ENCODE measurements at places on chromosomes 13 and 19. TPM values are rescaled to one million over a fixed set of nuclear protein-coding genes. Genes with fewer than 3 reads are reported as not detected.

The QPCTL gene
- 21.0 TPM for total RNA-seq

The ONECUT3 gene
- not detected for total RNA-seq

The FCGBP gene
- total RNA-seq = 4.6 TPM

The ICAM4 gene
- total RNA-seq = 0.66 TPM

The ETHE1 gene
- total RNA-seq = 88.0 TPM

The TBXA2R gene
- total RNA-seq = 1.8 TPM

The ACER1 gene
- total RNA-seq = not detected

The BCL2L12 gene
- 93.4 TPM for total RNA-seq

The AKT2 gene
- 171 TPM for total RNA-seq

The CGB1 gene
- not detected for total RNA-seq

DNA sequence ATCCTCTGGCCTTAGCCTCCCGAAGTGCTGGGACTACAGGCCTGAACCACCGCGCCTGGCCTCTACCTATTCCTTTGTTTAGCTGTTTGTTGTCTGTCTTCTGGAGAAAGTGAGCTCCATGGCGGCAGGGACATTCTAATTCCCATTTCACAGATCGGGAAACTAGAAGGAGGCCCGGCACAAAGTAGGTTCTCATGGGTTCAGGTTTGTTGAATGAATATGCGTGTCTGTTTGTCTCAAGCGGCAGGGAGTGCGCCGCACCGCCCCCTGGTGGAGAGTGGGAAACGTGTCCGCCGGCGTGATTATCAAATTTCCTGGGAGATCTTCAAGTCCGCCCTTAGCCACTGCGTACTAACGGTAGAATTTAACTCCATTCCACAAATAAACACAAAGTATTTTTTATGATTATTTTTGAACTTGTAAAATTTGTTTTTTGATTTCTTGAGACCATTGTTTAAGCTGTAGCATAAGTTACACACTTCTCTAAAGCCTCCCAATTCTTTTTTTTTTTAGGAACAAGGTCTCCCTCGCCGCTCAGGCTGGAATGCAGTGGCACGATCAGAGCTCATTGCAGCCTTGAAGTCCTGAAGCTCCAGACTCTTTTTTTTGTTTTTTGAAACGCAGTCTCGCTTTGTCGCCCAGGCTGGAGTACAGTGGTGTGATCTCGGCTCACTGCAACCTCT, 8.9 kb upstream of the CCDC9 start:
- peak; percentile 93 for DNase-seq

DNA sequence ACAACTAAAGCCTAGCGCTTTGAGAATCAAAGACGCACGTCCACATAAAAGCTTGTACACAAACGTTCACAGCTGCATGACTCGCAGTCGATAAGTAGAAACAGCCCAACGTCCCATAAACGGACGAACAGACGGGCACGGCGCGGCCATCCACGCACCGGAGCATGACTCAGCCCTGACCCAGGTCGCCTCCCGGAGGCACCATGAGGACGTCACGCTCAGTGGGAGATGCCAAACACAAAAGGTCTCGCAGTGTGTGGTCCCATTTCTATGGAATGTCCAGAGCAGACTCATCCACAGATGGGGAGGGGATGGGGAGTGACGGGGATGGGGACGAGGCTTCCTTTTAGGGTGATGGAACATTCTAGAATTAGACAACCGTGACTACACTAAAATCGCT, 9.4 kb downstream of the POLRMT start:
- no peak for DNase-seq

DNA sequence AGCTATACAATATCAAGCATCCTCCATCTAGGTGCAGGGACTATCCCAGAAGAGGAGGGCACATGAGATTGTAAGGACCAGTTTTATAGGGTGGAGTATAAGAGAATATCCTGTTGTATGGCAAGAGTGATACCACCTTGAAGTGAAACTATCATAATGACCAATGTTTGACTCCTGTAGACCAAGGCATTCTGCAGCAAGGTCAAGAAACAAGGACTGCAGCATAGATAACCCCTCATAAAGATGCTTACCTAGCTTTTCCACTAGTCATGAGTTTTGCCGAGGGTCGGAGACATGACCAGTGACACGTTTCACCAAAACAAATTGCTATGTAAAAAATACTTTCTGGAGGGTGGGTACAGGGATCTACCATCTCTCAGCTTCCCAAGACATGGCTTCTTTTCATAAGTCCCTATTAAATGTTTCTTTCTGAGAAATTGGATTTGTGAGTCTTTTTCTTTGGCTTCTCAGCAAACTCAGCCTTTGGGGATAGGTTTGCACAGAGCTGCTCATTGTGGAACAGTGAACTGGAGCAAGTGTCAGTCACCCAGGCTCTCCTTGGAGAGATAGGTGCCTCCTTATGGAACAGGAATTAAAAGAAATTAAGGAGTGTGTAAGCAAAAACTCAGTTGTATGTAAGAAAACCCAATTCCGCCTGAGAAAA, 28.2 kb upstream of the CYSLTR2 start:
- DNase-seq = no peak

DNA sequence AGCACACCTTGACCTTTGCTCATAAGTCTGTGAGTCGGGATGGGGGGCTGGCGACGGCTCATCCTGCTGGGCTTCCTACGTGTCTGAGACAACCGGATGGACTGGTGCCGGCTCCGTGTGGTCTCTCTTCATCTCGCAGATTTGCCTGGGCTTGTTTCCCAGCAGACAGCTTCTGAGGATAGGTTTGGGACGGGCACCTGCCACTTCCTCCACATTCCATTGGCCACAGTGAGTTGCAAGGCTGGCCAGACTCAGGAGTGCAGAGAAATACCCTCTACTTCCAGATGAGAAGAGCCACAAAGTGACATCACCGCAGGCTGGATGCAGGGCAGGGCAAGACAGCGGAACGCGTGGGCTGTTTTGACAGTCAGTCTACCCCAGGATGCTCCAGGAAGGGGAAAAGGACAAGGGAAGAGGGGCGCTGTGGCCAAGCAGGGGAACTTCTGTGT, 48.1 kb downstream of the IRS2 start:
- DNase-seq = no peak

DNA sequence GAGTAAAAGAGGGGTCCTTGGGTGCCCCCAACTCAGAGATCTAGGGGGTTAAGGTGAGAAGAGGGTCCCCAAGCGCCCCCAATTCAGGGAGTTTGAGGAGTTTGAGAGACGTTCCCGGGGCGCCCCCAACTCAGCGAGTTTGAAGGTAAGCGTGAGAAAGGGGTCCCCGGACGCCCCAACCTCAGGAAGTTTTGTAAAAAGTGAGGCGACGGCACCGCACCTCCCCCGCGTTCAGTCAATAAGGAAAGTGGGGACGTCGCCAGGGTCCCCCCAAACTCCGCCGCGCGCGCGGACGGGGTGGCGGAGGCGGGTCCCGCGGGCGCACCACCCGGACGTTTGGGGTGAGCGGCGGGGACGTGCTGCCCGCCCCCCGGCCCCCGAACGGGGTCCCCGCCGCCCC, 353 bp downstream of the RFX2 start:
- DNase-seq = no peak

DNA sequence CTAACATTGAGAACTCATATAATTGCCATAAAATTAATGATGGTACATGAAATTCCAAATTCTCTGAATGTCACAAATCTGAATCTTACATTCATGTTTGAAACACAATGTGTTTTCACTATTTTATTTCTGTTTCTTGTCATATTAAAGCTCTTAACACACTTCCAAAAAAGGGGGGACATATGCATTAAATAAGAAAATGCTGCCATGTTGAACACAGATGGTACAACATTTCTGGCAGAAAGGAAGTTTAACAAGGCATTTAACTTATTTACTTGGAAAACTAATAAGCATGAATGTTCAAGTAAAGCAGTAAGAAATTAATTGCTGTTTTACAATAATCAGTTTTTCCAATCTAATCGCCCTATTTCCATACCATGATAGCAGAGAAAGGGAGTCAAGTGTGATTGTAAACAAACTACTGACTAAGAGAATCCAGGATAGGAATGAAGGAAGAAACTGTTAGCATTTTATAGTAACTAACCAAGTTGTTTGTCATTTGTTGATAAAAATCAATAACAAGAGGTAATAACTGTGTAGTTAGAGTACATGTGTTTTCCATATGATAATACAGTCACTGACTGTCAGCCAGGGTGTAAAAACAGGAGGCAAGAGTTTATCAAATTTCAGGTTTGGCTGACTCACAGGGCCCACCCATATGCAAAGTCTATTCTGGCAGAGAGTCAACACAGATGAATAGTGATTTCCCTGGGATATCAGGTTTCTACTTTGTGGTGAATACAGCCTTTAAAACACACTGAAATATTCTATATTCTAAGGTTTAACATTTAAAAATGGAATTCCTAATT, 5.7 kb upstream of the FOXO1 start:
- no peak for DNase-seq

DNA sequence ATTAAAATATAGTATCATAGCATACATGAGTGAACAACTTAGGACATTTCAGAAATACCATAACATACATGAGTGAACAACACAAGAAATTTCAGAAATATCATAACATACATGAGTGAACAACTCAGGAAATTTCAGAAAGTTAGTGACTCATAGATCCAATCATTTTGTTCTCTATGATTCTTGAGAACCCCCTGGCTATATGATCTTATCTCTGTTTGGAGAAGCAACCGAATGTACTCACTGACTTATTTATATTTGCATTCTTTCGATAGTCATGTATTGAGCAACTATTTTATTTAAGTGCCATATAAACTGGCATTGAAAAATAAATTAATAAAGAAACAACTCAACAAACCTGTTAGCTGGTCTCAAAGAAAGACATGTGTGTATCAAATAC, 251.1 kb downstream of the EFNB2 start:
- no peak for DNase-seq

GRCh38 chr19:56671613-56671994, at the start of gene ZNF835:
Gene ZNF835, minus strand, starts transcription at chr19:56671757. Its CDS starts 6,559 bp downstream, at chr19:56665198.
- peak; percentile 92 for DNase-seq

GRCh38 chr19:10637894-10638293, 12.5 kb downstream of the SLC44A2 start:
- DNase-seq = no peak

- DNase-seq = no peak
Measured at GRCh38 chr19:47122359-47123335, 8.0 kb upstream of the SAE1 start.

- no peak for DNase-seq
Measured at GRCh38 chr19:5191091-5191490, 149.5 kb downstream of the PTPRS start.

- no peak for DNase-seq
Measured at GRCh38 chr13:52026246-52026626, 1.7 kb downstream of the UTP14C start.

- no peak for DNase-seq
Measured at GRCh38 chr13:87274209-87274819, 396.9 kb upstream of the SLITRK5 start.

DNA sequence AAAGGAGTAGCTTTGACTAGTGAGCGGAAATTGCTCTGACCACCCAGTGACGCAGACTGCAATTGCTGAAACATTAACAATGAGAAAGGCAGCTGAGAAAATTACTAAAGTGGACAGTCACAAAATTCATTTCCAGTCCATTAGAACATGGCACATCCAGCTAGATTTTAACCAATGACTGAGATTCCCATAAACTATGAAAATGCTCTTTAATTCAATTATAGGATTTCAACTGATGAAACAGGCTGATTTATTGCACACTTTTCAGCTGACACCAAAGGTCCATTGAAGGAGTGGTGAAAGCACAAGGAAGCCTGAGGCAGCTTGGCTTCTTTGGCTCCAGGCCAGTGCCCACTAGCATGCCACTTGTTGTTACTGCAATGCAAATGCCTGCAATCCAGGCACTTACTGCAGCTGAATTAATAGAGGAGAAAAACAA, 933.4 kb downstream of the SLITRK6 start:
- DNase-seq = no peak

- no peak for DNase-seq
Measured at GRCh38 chr19:46478356-46478986, 7.1 kb upstream of the PNMA8A start.

DNA sequence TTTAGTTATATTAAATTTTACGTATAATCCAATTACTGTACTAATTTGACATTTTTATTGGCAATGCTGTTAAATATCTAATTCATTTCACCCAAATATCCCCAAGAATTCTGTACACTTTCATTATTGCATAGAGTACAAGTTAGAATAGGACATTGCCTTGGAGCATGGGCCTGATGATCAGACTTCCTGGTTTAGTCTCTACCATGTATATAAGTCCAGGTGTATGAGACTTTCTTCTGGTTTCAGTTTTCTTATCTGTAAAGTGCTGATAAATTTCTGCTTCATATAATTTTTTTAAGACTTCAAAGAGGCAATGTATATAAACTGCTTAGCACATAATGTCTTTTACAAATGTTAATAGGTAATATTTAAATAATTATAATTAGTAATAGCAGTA, 179.4 kb downstream of the KLF12 start:
- no peak for DNase-seq

DNA sequence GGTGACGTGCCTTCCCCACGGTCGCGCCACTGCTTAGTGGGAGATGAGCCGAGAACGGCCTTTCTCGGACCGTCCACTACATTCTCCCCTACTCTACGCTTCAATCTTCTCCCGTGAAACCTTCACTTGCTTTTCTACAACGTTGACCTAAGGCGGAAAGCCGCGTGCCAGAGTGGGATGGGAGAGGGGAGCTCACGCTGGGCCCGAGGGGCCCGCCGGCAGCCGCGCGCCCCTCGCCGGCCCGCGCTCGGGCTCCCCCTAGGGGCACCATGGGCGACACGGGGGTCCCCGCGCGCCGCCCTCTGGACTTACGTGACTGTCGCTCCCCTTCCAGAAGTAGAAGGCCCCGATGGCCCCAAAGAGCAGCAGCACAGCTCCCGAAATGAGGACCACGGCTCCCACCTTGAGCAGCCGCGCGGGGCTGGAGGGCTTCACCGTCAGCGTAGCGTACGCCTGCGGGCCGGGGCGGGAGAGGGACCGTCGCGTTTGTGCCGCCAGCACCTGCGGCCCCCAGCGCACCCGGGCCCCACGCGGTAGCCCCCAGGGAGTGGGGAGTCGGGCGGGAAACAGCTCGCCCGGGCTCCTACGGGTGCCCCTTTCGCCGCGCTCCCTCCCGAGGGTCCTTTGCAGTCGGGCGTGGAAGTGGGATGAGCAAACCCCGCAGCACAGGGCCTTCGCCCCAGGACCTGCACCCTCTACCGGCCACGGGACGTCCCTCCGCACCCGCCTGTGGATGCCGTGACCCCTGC, 727 bp downstream of the CNMD start:
- no peak for DNase-seq

- DNase-seq = no peak
Measured at GRCh38 chr13:78305171-78305570, 298.2 kb downstream of the POU4F1 start.

- DNase-seq = no peak
Measured at GRCh38 chr19:14441041-14441938, 8.2 kb downstream of the PKN1 start.
